ENCODE measurements at places on chromosomes 4 and X.

- DNase-seq: no peak
Measured at GRCh38 chr4:173910891-173911290, 372.6 kb downstream of the FBXO8 start.

DNA sequence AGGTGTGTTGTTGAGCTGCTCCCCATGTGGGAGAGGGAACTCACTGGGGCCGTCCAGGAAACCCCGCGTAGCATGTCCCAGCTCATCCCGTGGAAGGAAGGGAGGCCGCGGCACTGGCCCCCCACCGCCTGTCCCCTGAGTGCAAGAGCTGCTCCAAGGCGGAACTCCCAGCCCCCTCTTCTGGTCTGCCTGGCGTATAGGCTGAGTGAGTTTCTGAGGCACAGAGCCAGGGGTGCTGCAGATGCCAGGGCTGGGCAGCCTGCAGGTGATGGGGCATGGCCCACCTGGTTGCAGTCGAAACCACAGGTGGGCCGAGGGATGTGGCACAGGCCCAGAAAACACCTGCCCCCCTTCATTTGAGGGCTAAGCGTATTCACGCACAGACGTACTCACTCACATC, 49.6 kb downstream of the ABLIM2 start:
- no peak for DNase-seq

DNA sequence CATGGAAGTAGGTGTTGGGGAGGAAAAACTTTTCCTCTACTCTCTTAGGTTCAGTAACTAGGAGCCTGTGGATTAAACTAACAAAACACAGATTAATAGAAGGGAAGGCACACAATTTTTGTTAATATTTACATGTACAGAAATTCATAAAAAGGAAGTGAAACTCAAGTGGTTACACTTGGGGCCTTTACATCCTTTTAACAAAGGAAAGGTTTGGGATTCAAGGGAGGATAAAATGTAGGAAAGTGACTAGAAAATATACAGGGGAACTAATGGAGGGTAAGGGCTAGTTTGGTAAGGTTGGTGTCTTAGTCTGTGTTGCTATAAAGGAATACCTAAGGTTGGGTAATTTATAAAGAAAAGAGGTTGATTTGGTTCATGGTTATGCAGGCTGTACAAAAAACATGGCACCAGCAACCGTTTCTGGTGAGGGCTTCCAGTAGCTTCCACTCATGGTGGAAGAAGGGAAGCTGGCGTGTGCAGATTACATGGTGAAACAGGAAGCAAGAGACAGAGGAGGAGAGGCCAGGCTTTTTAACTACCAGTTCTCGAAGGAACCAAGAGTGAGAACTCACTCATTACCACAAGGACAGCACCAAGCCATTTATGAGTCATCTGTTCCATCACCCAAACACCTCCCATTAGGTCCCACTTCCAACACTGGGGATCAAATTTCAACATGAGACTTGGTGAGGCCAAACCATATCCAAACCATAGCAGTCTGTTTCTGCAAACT, 124.4 kb downstream of the CHRDL1 start:
- DNase-seq: no peak

DNA sequence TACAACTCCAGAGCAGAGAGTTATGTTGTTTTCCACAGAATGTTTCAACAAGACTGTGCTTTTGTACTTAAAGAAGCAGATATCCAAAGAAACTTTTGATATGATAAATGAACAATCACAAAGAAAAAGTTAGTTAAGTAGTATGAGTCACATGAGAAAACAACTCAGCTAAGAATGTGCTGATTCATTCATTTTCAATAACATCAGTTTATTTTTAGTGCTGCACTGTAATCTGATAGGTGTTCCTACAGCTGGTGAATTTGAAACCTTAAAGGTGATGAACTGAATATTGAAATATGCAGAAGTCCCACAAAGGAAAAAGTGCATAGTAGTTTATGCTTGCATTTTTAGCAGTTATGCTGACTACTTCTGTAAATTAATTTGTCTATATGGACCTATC, 180.3 kb upstream of the TENM3 start:
- no peak for DNase-seq

GRCh38 chr4:155543126-155543765, 123.4 kb upstream of the GUCY1A1 start:
- no peak for DNase-seq

- no peak for DNase-seq
Measured at GRCh38 chrX:34559325-34559724, 97.8 kb downstream of the TMEM47 start.

DNA sequence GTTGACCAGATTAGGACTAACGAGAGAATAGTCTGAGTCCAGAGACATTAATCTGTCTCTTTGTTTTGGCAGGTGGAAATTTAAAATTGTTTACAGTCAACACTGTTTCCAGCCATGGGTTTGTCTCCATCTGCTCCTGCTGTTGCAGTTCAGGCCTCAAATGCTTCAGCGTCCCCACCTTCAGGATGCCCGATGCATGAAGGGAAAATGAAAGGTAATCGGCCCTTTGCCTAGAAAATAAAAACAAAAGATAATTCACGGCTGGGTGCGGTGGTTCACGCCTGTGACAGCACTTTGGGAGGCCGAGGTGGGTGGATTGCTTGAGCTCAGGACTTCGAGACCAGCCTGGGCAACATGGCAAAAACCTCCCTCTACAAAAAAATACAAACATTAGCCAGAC, 815 bp downstream of the HCCS start:
- DNase-seq: no peak

DNA sequence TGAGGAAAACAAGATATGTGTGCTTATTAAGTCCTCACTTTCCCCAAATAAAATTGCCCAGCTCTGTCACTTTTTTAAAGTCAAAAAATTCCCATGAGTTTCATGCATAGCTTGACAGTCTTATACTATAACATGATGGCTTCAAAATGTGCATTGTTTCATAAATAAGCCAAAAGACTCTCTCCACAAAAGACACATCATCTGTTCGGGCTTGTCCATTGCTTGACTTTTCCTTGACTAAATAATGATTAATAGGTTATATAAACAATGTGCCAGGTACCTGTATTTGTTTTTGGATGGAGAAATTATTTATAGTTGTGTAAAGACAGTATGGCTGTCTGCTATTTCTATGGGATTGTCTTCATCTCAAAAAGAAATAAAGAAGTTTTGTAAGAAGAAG, 329.2 kb upstream of the KLF3 start:
- no peak for DNase-seq

- peak; percentile 38 for DNase-seq
Measured at GRCh38 chrX:3443184-3443583, 96.7 kb upstream of the MXRA5 start.

GRCh38 chr4:112142182-112142581, 3.1 kb upstream of the FAM241A start:
- DNase-seq: no peak

GRCh38 chr4:158817562-158818296, 48.9 kb downstream of the FNIP2 start:
- DNase-seq: no peak

- no peak for DNase-seq
Measured at GRCh38 chr4:156971165-156971675, 379 bp downstream of the PDGFC start.

DNA sequence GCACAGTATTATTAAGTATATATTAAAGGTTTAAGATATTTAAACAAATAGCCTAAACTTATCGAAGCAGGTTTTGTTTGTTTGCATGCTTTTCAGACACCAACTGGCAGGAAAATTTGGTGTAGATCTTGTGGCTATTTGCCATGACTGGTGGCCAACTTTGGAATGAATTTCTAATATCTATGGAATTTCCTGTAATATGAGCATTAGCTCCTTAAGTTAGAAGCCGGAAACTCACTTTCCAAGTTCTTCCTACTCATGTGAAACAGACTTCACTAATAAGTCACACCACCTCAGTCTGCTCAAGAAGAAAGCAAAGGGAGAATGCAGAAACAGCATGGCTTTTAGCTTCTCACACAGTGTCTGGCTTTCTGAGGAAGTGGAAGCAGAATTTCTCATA, 563.9 kb downstream of the GRXCR1 start:
- DNase-seq: no peak

- DNase-seq: no peak
Measured at GRCh38 chrX:131741103-131741581, 197.3 kb downstream of the OR13H1 start.

- DNase-seq: no peak
Measured at GRCh38 chr4:85050736-85051135, 84.2 kb upstream of the WDFY3 start.

GRCh38 chr4:151659601-151660364, 101.0 kb downstream of the GATB start:
- DNase-seq: no peak

GRCh38 chr4:112895811-112896608, 153.4 kb upstream of the ANK2 start:
- no peak for DNase-seq

- no peak for DNase-seq
Measured at GRCh38 chrX:50206753-50207152, 2.2 kb downstream of the CCNB3 start.

GRCh38 chr4:74967324-74967723, 34.4 kb downstream of the PARM1 start:
- no peak for DNase-seq

DNA sequence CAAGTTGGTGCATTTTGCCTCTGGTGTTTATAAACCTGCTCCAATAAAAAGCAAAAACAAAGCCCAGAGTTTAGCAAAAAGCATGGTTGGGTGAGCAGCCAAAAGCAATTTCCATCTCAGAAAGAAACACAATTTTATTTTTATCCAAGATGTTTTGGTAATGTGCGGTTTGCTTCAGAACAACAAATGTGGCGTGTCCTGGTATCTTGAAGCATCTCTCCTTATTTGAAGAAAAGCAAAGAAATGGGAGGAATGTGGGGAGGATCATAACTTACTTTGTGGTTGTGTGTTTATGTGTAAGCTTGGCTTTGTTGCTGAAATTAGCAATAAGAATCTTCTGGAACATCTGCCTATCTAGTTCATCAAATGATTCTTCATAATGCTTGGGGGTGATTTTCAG, 88.3 kb upstream of the DDX3X start:
- DNase-seq: peak; percentile 55

DNA sequence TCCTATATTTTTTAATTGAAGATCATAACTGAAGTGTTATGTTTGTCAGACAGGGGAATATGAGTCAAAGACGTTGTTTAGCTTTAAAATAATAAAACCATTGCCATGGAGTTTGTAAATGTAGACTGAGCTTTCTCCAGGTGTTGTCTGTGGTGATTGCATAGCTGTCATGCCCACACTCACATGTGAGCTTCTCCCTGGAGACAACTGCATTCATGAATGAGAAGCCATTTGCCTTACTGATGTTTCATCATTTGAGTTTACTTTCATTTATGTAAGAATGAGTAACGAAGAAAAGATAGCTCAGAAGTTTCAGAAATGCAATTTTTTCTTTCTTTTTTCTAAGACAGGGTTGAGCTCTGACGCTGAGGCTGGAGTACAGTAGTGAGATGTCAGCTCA, 339.1 kb downstream of the GALNTL6 start:
- no peak for DNase-seq

GRCh38 chr4:128847082-128847724, 37.7 kb downstream of the JADE1 start:
- DNase-seq: no peak

DNA sequence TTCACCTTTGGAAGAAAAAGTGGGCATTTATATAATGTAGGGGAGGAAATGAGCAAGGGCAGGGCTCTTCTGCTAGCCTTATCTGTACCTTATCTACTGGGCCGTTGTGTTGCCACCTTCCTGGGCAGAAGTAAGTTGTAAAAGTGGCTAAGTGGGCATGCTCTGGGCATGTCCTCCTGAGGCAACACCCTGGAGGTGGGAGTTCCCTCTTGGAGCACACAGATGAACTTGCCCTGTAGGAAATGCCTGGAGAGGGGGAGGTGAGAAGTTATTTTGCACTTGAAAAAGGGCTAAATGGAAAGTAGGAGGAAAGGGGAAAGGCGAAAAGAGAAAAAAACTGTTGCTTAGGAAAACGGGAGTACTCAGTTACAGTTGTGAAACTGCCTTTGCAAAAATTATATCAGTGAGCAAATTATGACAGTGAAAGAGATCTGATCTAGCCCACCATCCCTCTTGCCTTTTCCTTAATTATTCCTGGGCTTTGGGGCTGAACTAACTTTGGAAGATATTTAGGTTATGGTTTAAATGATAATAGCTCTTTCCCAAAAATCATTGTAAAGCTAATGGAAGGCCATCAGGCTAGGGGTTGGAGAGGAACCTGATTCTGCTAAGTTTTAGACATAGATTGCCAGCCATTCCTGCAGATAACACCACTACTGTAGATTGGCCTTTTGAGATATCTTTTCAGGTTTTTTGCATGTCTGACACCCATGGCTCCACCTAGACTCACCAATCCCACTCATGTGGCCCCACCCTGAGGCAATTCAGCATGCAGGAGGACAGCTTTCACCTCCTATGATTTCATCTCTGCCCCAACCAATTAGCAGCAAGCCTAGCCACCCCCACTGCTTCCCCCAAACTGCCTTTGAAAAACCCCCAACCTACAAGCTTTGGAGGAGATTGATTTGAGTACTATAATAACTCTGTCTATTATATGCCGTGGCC, 20.5 kb upstream of the ZNF81 start:
- DNase-seq: no peak

DNA sequence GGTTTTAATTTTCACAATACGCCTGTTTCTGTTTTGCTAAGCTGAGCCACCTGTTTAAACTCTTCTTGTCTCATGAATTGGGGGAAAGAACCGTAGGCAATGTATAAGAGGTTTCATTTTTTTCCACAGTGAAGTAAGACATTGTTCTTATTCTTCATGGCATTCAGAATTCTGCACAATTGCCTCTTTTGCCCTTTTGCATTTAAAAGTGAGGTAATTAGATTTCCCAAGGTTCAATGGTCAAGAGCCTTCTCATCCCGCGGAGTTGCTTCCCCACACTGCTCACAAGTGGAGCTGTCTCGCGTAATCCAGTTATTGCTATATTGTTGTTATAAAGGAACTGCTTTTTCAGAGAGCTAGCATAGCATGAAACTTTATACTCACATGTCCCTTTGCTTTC, 90.9 kb upstream of the SPRY1 start:
- no peak for DNase-seq

GRCh38 chr4:163484906-163485305, 9.6 kb upstream of the TMA16 start:
- DNase-seq: peak; percentile 23

DNA sequence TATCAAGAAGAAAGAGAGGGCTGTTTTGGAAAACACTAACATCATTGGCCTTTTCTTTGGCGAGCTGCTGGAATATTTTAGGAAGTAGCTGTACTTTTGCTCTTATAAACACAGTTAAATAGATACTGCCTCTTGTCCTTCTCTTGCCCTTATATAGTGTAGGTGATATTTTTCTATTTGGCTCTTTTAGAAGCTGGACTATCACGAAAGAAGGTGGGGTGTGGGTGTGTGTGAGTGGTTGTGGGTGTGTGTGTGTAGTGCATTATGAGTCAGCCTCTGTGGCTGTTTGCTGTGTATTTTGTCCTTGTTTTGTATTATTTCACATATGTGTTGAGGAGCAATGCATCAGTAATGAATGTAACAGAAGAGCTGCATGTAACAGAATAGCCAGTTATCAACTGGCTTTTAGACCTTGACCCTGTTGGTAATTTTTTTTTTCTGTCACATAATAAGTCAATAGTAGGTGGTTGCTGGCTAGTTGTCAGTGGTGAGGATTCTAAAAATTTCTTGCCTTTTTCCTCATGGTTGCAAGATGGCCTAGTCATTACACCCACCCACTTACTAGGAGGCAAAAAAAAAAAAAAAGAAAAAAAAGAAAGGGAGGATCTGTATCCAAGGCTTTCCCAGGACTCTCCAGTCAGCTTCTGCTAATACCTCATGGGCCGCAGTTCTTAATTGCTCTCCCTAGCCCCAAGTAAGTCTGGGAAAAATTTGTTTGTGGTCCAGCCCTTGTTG, 23.8 kb downstream of the ARHGAP10 start:
- DNase-seq: no peak
